AG04449 (cell line): ENCODE measurements at places on chromosomes 12 and 14.

- DNase-seq, result no peak
These were observed 86.3 kb downstream of the LRP6 start for GRCh38 chr12:12180575-12180974.

DNA sequence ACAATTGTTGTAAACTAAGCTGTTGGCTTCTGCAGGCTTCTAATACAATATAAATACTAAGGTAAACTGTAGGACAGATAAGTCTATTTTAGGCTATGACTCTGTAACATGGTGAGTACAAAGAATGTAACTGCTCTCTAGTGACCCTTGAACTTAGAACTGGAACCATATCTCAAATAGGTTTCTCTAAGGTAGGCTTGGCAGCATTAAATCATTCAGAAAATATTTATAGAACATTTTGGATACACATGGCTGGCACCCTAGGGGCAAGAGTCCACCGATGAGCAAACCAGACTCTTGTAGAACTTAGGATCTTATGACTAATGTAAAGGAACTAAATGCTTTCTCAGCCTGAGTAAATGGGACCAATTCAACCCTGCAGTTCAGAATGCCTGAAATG is 19.4 kb upstream of the SLC25A3 start:
- no peak for DNase-seq

- DNase-seq, result no peak
These were observed 45.9 kb upstream of the PLEKHG7 start for GRCh38 chr12:92656911-92657310.

- DNase-seq, result no peak
These were observed 56.1 kb downstream of the BMP4 start for GRCh38 chr14:53900499-53900898.

DNA sequence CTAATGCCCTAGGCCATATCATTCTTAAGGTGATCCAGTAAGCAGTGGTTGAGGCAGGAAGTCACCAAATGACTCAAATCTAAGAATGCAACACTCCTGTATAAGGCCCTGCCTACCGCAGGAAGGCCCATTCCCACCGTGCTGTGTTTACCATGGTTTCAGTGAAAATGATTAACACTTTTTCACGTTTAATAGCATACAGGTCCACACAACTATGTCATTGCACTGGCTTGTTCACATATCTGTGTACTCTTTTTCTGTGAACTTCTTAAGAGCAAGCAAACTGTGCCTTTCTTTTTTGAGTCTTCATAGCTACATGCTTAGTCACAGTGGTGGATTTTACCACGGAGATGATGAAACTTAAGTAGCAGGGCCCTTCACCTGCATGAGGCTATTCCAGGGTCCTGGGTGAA is 214.9 kb downstream of the CNTN1 start:
- DNase-seq, result no peak

DNA sequence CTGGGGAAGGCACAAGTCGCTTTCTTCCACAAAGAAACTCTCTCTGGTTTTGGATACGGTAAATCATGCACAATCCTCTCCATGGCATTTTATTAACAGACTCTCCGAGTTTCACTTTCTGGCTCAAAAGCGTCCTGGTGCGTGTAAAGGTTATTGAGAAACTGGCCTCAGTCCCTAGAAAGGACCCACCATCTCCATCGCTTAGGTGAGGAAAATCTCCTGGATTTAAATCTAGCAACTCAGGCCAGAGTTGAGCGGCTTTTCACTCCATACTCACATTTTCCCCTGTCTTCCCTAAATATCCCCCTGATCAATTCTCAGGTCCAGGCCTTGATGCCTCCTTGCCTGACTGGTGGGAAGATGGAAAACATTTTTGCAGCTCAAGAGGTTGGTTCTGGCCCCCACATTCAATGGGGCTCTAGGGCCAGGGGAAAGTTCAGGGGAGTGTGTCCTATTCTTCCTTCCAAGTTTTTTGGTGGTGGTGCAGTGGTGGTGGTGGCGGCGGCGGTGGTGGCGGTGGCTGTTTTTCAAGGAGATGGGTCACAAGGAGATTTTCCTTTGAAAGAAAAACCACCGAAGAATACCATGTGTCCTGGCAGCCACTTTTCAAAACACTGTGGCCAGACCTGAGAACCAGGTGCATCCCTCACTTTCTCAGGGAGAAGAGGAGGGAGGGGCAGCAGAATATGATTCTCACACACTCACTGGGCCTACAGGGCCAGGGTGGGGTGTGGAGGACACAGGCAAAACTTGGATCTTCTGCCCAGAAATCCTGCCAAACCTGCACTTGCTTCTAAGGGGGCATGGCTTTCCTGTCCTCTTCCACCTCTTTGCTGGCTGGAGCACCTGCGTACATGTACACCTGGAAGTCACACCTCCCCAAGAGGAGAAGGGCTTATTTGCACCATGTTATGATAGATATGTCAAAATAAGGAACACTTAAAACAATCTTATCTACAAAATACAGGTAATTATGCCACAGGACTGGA is 46.7 kb upstream of the PNMA1 start:
- no peak for DNase-seq

DNA sequence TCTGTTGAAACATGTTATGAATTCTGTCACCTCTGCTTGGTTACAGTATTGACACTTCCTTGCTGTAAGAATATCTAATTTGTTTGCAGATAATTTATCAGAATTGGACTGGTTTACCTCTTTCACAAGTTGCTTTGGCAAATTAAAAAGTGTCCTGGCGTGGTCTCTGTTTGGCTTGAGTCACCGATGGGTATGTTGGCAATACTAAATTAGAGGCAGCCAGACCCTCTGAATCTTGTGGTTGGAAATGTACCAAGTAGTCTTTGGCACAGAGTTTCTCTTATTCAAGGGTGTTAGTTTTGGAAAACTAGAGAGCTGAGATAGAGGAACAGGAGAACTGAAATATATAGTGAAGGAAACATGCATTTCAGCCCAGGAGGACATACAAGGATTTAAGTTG is 521.1 kb upstream of the MGAT4C start:
- no peak for DNase-seq
